ENCODE measurements at places on chromosomes 4 and X.

DNA sequence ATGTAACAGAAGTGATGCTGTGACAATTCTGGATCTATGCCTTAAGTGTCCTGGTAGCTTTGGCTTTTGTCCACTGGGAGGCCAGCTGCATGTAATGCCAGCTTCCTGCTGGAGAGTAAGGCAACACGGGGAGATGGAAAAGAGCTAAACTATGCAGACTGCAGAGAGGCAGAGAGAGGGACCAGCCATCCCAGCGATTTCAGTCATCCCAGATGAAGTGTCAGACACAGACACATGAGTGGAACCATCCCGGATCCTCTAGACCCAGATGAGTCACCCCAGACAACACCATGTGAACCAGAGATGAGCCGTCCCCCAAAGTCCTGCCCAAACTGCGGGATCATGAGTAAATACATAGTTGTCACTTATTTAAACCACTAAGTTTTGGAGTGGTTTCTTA is 14.6 kb downstream of the SRPX start:
- peak; percentile 58 for DNase-seq

DNA sequence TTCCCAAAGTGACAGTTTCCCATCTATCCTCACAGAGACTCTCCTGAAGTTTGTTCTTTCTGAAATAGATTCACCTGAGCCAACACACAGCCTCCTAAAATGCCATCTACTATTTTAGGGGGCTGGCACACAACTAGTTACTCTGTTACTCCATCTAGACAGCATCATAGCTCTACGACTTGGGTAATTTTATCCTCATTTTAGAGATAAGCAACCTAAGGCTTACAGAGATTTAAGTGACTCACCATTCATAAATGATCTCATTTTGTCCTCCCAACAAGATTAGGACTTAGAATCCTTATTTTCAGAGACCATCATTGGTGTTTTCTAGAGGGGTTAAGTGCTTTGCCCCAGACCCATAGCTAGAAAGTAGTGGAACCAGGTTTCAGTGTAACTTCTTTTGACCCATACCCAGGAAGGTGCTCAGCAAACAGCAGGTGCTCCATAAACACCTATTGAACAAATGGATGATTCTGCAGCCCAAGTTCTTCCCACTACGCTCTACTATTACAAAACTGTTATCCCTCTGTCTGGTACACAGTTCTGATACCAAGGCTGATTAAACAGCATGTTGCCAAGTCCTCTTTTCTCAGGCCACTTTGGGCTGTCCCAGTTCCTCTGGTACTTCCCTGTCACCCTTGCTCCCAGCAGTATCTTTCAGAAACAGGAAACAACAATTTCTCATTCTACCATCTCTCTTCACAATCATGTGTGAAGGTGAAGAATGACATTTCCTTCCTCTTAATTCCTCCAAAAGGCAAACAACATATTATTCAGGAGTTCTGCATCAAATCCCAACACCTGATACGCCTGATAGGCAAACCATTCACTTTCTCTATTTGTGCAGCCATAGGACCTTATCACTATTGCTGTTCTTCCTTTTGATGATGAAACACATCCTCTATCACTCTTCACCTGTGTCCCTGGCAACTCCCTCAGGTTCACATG is 304.7 kb upstream of the TAPT1 start:
- peak; percentile 81 for DNase-seq

DNA sequence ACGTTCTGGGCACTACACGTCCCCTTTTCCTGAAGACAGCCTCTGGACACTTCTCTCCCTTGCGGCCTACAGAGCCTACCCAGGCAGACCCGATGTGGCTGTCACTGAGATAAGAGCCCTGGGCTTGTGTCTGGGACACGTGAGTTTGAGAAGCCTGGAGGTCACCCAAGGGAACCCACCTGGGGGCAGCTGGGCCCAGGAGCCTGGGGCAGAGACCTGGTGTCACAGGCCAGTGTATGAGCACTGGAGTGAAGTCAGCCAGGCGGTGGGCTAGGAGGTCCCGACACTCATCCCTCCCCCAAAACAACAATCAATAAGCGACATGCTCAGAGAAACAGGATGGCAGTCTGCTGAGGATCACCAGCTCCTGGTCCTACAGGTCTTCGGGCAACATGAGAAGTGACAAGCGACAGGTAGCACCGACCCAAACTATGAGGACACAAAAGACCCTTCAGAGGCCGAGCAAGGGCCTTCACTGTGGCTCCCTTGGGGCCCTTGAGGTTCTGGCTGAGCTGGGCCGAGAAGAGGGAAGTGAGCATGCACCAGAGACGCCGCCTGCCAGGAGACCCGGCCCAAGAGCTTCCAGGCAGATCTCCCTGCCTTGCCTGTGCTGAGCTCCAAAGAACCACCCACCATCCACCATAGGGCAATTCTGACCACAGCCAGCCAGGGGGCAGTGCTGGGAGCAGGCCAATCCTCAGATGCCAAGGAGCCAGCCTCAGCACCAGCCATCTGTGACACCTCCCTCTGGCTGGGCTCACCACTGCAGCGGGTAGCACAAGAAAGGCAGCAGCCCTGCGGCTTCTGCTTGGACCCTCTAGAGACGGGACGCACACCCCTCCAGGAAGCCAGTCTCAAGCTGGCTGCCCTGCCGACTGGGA is 11.0 kb upstream of the DUSP9 start:
- DNase-seq = no peak

GRCh38 chrX:72003811-72004750 is 93.4 kb downstream of the NHSL2 start:
- DNase-seq = peak; percentile 68

GRCh38 chr4:43457866-43458265 is 565.4 kb downstream of the GRXCR1 start:
- DNase-seq = peak; percentile 65

DNA sequence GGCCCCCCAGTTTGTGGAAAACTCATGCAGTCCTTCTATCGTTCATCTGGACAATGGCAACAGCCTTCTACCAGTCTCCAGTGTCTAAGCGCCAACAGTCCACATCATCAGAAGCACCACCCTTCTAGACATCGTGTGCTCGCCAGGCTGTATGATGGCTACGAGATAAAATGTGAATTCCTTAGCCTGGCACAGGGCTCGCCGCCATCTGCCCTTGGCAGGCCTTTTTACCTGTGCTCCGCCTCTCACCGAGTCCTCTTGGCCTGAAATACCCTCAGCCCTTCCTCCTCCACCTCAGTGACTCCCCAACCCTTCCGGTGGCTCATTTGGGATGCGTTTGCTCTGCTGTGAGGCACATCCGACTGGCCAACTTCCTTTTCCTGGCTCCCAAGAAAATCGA is 15.9 kb upstream of the STS start:
- no peak for DNase-seq

DNA sequence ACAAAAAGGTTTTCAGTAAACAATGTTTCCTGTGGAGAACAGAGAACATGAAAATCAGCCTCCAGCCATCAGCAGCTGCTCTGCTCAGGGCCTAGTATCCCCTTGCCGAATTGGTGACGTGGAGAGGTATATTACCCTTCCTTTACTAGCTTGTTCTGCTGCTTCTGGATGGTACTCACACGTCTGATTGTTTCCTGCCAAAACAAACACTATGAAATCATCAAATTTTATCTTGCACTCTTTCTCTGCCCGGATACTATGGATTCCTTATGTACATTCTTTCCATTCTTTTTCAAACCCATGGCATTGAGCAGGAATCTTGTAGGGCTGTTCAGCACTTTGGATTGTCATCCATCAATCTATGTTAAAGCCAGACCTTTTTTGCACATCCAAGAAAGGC is 18.8 kb upstream of the METAP1 start:
- peak; percentile 58 for DNase-seq

- no peak for DNase-seq
These were observed 135.4 kb downstream of the CRLF2 start for GRCh38 chrX:1076871-1077651.

DNA sequence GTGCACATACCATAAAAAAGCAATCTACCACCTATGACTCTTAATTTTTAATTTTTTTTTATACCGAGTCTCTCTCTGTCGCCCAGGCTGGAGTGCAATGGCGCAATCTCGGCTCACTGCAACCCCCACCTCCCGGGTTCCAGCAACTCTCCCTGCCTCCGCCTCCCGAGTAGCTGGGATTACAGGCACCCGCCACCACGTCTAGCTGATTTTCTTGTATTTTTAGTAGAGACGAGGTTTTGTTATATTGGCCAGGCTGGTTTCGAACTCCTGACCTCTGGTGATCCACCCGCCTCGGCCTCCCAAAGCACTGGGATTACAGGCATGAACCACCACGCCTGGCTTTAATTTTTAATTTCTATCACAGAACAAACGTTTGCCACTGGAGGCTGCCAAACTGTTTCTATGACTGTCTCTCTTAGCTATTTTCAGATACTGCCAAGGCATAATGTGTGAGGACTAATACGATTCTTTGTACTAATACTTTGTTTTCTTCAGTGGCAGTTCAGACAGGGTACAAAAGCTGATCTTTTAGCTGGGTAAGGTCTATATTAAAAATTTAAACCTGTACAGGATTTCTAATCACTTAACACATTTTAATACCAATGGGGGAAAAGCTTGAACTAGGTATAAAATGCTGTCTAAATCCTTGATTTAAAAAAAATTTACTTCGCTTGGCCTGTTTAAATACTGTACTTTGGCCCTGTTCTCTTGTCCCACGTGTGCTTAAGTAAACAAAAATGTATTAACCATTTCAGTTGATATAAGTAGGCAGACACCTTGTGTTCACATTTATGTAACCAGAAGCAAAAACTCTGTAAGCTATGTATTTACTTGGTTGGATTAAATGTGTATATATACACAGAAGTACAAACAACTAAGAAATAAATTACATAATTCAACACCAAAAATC is 2.3 kb downstream of the PGRMC2 start:
- DNase-seq = peak; percentile 56

DNA sequence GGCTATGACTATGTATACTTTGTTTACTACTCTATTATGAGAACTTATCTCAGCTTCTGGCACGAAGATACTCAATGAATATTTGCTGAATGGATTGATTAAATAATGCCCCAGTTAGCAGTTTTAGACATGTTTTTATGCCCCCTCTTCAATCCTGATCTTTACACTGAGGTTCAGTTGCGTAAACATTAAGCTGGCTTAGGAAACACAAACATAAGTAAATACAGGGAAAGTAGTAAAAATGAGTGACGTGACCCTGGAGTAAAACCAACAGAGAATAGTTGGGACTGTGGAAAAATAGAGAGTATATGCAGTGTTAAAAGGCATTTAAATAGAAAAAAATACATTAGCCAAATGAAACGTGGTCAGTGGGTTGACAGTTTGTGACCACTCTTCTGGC is 387.0 kb upstream of the ACTRT1 start:
- DNase-seq = no peak

- no peak for DNase-seq
These were observed 903.8 kb downstream of the STIM2 start for GRCh38 chr4:27764526-27764837.

GRCh38 chr4:159446266-159446976 is 343.5 kb downstream of the RAPGEF2 start:
- peak; percentile 68 for DNase-seq

DNA sequence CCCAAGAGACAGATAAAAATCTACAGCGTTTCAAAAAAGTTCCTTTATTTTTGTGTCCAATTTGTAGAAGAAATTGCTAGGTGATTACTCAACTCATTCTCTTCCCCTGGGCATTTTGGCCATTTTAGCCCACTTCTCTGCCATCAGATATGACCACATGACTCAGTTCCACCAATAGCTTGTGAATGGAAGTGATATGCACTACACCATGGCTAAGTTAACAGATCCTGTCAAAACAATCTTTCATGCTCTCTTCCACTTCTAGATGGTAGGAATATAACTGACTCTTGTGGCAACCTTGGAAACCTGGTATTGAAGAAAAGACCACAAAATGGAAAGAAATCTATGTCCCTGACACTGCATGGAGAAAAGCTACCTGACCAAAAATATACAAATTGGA is 26.2 kb upstream of the FREM3 start:
- DNase-seq = no peak

DNA sequence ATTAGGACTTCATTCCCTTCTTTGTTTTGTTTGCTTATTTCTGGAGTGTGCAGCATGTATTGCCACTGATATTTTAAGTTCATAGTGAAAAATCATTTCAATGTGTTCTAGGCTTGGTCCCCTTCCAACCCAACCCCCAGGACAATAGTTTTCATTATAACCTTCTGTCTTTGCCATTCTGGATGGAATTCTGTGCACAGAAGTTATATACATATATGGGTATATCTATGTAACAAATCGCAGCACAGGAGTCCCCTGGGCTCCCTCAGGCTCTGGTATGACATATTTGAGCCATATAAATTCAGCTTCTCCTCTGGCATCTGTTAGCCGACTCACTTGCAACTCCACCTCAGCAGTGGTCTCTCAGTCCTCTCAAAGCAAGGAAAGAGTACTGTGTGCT is at the start of gene TNMD:
Gene TNMD, plus strand, starts transcription at position 326 of the 400 bp plus-strand sequence. CDS start 83 bp downstream, outside the sequence.
- DNase-seq = no peak

- no peak for DNase-seq
These were observed 59.0 kb upstream of the ATP8A1 start for GRCh38 chr4:42715807-42716482.

GRCh38 chr4:10046471-10046870 is 25.2 kb upstream of the SLC2A9 start:
- no peak for DNase-seq

DNA sequence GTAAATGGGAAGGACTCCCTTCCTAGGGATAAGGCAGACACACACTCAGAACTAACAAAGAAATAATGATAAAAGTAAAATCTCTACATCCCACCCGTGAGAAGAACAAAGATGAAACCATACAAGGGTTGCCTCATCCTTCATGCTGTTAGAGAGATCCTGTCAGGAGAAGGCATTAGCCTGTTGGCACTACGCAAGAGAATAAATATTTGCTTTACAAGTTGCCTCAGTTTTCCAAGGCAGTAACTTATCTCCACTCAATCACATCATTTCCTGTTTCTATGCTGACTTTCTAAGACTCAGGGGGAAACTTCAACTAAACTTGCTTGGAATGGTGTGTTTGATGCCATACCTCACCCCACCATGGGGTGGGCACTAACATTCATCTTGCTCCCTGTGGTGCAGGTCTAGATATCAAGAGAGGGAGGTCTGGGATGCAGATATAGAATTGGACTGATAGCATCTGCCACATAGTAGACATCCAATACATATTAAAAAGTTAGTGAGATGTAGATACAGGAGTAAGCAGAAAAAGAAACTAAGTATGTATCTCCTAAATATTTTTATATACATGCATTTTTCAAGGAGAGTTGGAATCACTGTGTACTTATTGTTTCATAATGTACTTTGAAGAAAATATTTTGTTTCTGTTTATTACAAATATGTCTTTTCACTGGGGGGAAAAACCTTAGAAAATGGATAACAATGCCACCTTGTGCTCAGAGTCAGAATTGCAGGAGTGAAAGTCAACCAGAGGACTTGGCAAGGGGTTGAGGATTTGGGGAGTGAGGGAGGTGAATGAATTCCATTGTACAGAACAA is 57.2 kb upstream of the BEX4 start:
- peak; percentile 18 for DNase-seq

- peak; percentile 71 for DNase-seq
These were observed 2.9 kb upstream of the FAT1 start for GRCh38 chr4:186726426-186727168.

DNA sequence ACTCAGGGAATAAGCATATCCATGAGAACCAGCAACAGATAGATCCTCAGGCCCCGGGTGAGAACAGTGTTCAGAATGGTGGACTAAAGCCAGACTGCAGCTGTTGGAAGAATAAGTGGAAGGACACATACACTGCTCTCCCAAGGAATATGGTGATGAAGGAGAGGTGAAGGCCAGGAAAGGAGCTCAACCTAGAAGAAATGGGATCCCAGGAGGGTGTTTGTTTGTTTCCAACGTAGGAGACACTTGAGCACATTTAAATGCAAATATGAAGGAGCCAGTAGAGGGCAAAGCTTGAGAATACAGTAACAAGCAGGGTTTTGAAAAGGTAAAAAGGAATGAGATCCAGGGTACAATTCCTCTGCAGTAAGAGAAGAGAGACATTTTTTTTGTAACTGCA is 42.4 kb upstream of the ATOH1 start:
- no peak for DNase-seq

GRCh38 chr4:37645736-37646135 is 40.4 kb downstream of the RELL1 start:
- no peak for DNase-seq

Data from astrocyte (in vitro differentiated cells and primary cell).